ENCODE measurements at places on chromosomes 16 and 17.

DNA sequence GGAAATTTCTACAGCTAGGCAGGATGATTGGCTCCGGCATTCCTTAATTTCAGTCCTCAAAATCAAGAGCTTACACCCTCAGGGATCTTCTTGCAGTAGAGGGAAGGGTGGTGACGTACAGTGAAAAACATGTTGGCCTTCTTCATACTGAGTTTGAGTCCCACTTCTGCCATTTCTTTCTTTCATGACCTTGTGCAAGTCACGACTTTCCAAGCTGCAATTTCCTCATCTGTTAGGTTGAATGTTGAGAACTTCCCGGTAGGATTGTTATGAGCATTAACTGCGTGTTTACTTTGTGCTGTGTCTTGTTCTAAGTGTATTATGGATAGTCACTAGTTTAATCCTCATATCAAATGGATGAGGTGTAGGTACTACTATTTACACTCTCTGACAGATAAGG, 7.9 kb downstream of the SENP3 start:
- no peak for DNase-seq

GRCh38 chr17:27846042-27846655, 45.8 kb upstream of the NOS2 start:
- DNase-seq, result no peak

DNA sequence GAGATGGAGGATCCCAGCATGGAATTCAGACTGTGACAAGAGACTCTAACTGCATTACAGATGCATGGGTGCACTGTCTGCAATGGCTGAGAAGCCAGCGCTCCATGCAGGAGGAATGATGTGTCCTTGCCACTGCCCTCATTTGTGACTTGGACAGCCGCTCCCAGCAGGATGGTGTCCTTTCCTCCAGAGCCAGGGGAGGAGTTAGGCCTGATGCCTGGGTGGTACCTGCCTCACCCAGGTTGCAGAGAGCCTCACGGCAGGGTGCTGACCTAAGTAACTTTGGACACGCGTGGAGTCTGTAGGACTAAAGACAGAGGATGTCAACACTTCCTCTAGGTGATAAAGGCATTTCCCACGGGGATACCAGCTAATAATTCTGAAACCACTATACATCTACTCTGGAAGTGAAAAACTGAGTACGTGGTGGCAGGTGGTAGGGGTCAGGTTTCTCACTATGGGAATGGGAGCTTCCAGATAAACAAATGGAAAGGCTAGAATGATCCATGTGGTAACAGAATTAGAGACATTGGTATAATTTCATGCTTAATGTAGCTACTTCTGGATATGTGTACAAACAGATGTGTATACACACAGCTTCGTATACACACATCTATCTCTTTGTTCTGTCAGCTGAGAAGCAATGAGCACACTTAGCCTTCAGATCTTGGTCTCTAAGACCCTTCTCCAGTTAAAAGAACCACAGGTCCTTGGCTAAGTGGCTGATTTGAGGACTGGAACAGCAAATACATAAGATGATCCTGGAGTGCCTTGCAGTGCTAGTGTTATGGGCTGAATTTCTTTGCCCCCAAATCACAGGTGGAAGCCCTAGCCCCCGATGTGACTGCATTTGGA, 13.7 kb upstream of the CSNK1D start:
- no peak for DNase-seq

DNA sequence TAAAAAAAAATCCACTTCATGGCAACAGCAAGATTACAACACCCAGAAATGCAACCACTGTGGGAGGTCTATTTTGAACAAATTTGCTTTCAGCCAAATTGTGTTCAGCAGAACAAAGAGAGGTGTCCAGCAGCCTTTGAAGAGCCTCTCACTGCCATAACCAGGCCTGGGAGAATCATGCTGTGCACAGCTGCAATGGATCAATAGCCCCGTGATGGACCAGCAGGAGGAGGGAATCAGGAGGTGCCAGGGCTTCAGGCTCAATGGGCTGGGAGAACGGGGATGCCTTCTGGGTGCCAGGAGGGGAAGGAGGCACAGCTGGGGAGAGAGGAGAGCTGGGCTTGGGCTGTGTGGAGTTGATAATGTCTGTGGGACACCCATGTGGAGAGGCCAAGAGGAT, 366.2 kb upstream of the EEF2KMT start:
- peak; percentile 50 for DNase-seq

DNA sequence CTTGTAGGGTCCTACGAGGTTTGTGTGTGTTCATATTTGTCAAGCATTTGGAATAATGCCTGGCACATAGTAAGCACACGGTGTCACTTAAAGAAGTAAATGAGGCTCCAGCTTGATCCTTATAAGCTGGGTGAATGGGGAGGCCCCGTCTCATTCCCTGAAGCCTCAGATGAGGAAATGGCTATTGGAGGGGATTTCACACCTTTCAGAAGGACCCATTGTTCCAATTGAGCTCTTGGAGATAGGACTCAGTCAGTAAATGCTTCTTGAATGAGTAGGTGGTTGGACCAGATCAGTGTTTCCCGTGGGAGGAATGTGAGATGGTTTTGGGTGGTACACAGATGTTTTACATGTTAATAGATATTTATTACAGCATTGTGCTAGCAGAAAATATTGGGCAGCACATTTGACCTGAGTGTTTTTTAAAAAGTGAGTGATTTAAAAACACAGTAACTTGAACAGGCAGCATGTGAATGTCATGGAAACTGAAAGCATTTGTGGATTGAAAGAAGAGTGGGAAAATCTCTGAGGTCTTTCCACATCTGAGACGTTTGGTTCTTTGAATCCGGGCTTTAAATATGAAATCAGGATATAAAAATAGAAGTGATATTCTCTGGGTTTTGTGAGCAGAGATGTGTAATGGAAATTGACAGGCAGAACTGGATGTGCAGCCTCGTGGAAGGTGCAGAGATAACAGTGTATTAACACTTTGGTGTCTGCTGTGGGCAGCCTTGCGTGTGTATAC, 36.4 kb upstream of the ARHGAP17 start:
- DNase-seq, result peak; percentile 47

GRCh38 chr17:43945074-43945829, 3.0 kb upstream of the PPY start:
- no peak for DNase-seq

DNA sequence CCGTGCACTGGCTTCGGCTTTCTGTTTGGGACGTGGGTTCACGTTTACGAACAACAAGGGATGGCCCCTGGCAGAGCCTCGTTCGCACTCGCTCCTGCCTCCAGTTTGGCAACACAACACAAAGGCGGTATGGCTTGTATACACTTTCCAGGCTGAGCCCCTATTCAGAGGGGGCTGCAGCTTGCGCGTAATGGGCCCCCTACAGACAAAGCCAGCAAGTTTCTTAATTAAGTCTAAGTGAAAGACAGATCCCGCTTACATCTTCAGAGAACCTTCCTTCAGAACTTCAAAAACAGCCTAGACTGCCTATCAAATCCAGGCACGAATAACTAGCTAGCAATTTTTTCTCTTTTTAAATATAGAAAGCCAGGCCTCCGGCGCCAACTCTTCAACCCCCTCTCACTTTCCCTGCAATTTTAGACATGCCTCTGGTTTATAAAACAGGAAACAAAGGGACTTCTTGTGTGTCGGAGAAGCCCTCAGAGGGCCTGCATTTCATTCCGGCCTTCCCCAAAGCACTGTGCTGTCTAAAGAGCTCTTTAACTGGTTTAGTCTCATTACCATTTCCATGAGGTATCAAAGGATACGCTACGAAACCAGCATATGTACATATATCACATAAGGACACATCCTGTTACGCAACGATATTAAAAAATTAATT, 244.9 kb downstream of the STX8 start:
- DNase-seq, result peak; percentile 77

DNA sequence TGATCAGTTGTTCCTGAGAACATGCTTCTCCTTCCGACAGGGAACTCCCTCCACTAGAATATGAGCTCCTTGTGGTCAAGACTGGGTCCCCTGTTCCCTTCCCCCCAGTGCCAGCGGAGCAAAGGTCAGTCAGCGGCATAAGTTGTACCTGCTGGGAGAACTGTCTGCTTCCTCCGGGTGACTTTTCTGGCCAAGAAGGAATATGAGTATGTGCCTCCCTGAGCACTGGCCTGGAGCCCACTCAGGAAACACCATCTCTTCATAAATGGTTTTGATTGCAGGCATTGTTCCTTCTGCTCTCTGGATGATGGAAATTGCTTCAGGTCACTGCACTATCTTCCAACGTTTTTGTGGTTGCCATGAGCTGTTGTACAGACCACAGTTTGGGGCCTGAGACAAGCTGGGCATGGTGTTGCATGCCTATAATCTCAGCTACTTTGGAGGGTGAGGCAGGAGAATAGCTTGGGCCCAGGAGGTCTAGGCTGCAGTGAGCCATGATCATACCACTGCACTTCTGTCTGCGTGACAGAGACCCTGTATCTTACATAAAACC, 2.9 kb upstream of the P4HB start:
- DNase-seq, result no peak

- DNase-seq, result peak; percentile 51
Measured at GRCh38 chr16:86044241-86044671, 145.3 kb downstream of the IRF8 start.

DNA sequence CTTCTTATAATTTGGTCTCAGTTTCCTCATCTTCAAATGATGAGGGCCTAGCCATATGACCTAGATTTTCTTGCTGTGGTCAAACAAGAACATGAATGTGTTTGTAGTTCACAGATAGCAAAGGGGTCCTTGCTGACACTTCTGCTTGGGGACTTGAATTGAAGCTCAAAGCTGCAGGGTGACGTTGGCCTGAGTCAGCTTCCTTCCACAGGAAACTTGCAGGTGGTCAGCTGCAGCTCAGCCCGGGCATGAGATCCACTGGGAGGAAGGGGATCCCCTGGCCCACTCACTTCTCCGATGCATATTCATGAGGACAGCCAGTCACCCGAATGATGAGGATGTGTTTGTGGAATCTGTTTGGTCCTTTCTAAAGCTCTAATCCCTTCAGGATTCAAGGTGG, 42.6 kb upstream of the AXIN2 start:
- DNase-seq, result no peak

- no peak for DNase-seq
Measured at GRCh38 chr16:87141402-87141801, 175.8 kb downstream of the C16orf95 start.

GRCh38 chr17:2692781-2693135, 18.8 kb downstream of the CLUH start:
- no peak for DNase-seq

GRCh38 chr17:42132941-42133340, 10.3 kb downstream of the HSPB9 start:
- DNase-seq, result no peak

DNA sequence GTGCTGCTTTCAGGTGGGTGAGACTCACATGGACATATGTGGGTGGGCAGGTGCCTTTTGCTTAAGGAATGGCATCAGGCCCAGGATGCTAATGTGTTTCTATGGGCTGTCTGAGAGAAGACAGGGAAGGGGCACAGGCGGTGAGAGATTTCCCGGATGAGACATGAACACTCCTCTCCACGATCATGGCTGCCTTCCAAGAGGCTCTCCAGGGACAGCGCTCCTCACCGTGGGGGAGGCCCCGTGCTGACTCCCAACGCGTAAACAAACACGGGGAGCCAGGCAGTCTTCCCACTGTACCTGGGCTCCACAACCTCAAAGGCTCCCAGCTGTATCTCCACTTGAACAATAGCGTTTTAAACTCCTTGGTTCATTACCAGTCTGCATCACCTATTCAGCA, 42.8 kb downstream of the CDK5R1 start:
- no peak for DNase-seq

- no peak for DNase-seq
Measured at GRCh38 chr16:7910116-7910515, 577.5 kb downstream of the RBFOX1 start.

DNA sequence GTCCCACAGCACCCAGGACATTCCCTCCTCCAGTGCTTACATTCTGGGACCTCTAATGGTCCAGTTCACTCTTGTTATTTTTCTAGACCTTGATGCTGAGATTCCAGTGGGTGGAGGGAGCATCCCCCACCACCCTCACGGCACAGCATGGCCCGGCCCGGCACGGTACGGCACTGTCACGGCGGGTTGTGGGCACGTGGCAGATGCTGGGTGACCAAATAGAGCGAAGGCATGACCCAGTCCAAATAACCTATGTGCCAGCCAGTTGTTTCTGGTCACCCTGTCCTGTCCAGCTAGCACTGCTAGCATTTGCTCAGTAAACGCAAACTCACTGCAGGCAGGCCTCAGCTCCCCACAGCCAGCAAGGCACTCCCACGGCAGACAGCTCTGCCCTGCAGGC, 204.7 kb downstream of the ENGASE start:
- DNase-seq, result no peak

- DNase-seq, result no peak
Measured at GRCh38 chr16:82405736-82406135, 221.0 kb upstream of the CDH13 start.

- peak; percentile 19 for DNase-seq
Measured at GRCh38 chr17:29619251-29619650, 3.5 kb downstream of the CORO6 start.

DNA sequence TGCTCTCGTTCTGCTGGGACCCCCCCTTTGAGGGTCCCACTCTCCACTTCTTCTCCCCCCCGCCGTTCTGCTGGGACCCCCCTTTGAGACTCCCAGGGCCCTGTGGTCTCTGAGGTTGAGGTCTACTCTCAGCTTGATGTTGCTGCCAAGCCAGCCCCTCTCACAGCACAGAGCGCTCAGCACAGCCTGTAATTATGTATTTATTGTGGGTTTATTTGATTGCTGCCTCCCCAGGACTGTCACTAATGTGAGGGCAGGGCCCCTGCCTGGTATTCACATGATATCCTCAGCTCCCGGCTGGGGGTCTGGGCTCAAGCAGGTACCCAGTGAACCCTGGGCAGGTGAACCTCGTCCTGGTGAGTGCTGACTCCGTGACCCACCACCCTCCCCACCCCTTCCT, 35.4 kb downstream of the ACTG1 start:
- no peak for DNase-seq

- DNase-seq, result no peak
Measured at GRCh38 chr17:65609286-65609685, 47.8 kb upstream of the AXIN2 start.

DNA sequence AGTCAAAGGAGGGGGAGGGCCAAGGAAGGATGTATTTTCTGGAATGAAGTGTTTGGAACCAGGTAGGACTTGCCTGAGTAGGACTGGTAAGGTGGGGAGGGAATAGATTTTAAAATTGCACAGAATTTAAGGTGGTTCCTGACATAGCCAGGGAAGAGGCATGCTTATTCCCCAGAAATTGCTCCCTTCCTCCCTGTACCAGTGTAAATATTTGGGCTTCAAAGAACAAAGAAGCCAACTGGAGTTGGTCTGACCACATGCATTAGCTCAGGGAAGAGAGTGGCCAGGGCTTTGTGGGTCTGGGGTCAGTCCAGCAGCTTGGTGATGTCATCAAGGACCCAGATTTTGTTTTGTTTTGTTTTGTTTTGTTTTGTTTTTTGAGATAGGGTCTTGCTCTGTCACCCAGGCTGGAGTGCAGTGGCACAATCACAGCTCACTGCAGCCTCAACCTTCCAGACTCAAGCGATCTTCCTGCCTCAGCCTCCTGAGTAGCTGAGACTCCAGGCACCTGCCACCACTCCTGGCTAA, 9.3 kb upstream of the MRTFB start:
- DNase-seq, result no peak

GRCh38 chr17:63622574-63623390, 565 bp downstream of the MAP3K3 start:
- peak; percentile 76 for DNase-seq

- DNase-seq, result peak; percentile 73
Measured at GRCh38 chr17:80441133-80441578, 26.2 kb downstream of the ENDOV start.

GRCh38 chr17:1915889-1916288, 86.1 kb downstream of the RPA1 start:
- DNase-seq, result no peak
